ENCODE measurements at places on chromosomes 2 and 18.

- no peak for DNase-seq
Observed at GRCh38 chr2:1781291-1782080, 37.2 kb upstream of the PXDN start.

DNA sequence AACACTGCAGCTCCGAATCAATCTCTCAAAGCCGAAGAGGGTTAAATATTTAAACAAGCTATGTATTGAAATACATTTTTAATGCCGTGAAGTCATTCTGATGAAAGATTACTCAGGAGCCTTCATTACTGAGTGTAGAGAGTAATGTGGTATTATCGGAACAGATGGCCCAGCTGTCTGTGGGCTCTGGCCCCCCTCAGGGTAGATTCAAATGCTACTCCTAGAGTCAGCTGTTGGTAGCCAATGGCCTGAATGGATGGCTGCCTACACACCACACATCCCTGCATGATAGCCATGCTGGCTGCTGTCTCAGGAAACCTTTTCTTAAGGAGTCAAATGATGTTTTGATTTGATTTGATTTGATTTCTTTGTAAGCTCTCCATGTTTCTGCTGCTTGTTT is 732.3 kb upstream of the CELF4 start:
- DNase-seq, result no peak

DNA sequence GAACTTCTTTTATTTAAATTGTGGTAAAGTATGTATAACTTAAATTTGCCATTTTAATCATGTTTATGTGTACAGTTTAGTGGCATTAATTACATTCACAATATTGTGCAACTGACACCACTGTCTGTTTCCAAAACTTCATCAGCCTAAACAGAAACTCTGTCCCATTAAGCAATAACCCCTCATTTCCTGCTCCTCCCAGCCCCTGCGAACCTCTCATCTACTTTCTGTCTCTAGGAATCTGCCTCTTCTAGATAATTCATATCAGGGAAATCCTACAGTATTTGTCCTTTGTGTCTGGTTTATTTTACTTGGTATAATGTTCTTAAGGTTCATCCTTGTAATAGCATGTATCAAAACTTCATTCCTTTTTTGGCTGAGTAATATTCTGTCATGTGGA is 75.1 kb downstream of the BOLA3 start:
- DNase-seq, result no peak

- no peak for DNase-seq
Observed at GRCh38 chr2:41042343-41042742, 590.5 kb upstream of the SLC8A1 start.

- DNase-seq, result no peak
Observed at GRCh38 chr2:27843992-27844391, 46.2 kb downstream of the RBKS start.

DNA sequence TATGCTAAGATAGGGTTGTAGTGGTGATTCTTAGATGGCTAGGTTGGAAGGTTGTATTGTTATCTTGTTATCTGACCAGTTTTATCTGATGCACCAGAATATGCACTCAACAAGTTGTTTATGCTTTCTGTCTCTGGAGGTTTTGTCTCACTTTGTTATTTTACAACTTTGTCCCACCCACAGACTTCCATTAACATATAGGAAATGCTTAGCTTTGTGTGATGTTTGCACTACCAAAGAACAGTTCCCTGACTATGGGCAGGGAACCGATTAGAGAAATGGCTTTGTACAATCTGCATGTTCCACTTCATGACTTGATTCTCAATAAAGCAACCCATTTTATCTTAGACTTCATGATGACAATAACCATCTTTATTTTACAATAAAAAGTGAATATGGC is 160.6 kb upstream of the CDH20 start:
- no peak for DNase-seq

DNA sequence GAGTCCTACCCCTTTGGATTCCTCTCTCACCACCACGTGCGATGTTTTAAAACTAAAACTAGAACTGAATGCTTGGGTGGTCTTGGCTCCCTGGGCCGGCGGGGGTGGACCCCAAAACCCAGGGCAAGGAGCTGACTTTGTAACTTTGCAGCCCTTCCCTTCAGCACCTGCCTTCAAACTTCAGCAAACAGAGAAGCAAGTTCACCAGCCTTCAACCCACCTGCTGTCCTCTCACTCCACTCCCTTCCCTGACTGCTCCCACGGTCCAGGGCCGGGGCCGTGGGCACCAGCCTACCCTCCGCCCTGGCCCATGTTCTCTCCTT is 54.5 kb downstream of the COL6A3 start:
- no peak for DNase-seq

DNA sequence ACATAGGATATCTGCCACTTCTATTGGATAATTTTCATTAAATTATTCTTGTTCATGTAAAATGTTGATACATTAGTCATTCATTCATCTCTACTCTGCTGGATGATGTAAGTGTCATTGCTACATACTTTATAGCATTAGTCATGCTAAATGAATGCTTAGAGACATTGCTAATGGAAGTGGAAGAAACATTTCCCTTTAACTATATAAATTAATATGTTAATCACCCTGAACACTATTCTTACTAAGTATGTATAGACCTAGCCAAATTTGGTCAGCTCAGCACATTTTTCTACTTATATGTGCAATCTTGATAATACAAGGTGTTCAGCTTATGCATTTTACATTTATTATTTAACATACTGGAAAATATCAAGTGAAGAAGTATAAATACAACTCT is 160.2 kb downstream of the DPP4 start:
- no peak for DNase-seq

GRCh38 chr2:43714164-43714563 is 37.9 kb upstream of the C1GALT1C1L start:
- DNase-seq, result no peak

GRCh38 chr2:44184106-44184505 is 15.4 kb downstream of the PPM1B start:
- no peak for DNase-seq

GRCh38 chr2:54927085-54927750 is 123.0 kb downstream of the RTN4 start:
- DNase-seq, result no peak

DNA sequence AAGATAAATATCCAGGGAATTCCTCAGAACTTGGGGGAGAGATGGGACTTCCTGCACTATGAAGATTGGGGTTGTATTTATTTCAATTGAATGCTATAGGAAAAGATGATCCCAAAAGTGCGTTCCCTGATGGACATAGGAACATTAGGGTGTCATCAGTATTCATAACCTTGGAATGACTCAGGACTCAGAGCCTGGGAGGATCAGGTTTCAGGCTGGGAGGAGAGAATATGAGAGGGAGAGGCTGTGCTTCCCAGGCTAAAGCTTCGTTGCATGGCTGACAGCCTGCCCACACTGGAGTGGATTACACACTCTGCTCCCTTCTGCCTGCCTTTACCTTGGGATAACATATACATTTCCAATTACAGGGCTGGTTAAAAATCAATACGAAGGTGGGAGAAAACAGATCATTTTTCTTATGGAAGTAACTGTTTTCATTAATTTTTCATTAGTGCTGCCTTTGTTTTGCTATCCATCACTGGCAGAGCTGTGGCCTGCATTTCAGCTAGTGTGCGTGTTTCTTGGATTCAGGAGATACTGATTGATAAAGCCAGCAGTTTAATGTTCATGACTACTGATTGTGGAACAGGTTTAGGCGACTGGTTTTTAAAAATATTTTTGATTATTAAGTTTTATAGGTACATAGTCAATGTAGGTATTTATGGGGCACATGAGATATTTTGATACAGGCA is 118.7 kb downstream of the KCTD1 start:
- no peak for DNase-seq

- DNase-seq, result no peak
Observed at GRCh38 chr18:51660188-51660715, 462.8 kb upstream of the MEX3C start.

- no peak for DNase-seq
Observed at GRCh38 chr2:257429-257828, 6.4 kb downstream of the SH3YL1 start.

DNA sequence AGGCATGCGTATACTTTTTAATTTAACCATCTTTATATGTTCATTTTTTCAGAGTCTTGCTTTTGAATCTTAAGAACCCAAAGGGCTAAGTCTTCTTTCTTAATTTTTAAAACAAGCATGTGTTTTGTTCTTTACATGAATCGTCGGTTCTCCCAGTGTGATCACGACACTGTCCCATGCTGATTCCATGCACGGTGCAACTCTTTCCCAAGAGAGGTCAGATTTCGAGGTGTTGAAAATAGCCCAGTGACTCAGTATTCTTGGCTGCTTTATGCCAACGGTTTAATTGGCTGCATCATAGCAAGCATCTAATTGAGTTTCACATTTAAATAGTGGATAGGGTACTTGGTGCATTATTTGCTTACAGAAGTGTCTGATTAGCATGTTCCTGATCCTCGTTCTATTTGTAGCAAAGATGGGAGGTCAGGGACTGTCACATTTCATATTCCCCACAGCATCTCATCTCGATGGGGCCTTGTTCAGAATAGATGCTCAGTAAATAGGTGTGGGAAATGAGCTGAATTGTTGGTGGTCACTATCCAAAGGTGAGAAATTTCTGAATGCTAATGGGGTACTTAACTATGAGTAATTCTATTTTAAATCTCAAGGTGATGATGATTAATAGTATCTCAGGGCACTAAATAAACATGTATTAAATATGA is 2.8 kb downstream of the NPAS2 start:
- no peak for DNase-seq

DNA sequence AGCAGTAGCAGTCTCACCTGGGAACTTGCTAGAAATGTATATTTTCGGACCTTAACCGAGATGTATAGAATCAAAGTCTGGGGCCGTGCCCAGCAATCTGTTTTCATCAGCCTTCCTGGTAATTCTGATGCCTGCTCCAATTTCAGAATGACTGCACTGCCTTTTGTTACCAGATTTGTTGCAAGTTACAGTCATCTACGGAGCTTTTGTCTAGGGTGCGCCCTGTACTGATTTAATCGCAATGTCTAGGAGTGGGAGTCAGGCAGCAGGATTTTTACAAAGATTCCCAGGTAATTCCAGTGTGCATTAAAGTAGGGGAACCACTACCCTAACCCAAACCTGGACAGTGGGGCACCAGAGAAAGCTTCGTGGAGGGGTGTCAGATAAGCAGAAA is 178.0 kb downstream of the HAUS1 start:
- no peak for DNase-seq

All from stimulated activated CD4-positive, alpha-beta T cell treated with anti-CD3 and anti-CD28 coated beads, Interleukin-2, amount 100 ng/mL, for 48 hours (primary cell).